ENCODE measurements at places on chromosomes 5 and 9. TPM values are rescaled to one million over a fixed set of nuclear protein-coding genes. Genes with fewer than 3 reads are reported as not detected.

GRCh38 chr5:3511934-3512333, 83.7 kb upstream of the IRX1 start:
- no peaks in the 10 kb centered on the region for H3K36me3 ChIP-seq
- H3K4me1 ChIP-seq = no peaks in the 10 kb centered on the region
- H3K4me3 ChIP-seq = no peak overlapping the region
- no peak for DNase-seq

C9orf153 gene
- 0.55 TPM for total RNA-seq

DNA sequence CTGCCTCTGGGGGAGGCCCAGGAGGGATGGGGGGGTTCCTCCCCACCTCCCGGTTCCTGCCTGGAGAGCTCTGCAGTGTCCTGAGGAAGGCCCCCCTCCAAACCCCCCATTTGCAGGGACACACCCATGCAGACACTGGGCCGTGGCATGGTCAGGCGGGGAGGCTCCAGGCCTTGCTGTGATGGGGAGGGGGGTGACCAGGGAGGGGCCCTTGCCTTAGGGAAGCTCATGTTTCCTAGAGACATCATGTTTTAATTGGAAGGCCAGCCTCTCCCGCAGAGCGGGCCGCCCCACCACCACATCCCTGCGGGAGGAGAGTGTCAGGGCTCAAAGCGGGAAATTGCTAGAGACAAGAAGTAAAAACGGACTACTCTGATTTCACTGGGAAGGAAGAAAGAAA, 12.0 kb downstream of the PRRX2 start:
- no peaks in the 10 kb centered on the region for H3K4me1 ChIP-seq
- no peak for DNase-seq
- no peak overlapping the region for H3K4me3 ChIP-seq
- H3K27ac ChIP-seq = no peak overlapping the region

DNA sequence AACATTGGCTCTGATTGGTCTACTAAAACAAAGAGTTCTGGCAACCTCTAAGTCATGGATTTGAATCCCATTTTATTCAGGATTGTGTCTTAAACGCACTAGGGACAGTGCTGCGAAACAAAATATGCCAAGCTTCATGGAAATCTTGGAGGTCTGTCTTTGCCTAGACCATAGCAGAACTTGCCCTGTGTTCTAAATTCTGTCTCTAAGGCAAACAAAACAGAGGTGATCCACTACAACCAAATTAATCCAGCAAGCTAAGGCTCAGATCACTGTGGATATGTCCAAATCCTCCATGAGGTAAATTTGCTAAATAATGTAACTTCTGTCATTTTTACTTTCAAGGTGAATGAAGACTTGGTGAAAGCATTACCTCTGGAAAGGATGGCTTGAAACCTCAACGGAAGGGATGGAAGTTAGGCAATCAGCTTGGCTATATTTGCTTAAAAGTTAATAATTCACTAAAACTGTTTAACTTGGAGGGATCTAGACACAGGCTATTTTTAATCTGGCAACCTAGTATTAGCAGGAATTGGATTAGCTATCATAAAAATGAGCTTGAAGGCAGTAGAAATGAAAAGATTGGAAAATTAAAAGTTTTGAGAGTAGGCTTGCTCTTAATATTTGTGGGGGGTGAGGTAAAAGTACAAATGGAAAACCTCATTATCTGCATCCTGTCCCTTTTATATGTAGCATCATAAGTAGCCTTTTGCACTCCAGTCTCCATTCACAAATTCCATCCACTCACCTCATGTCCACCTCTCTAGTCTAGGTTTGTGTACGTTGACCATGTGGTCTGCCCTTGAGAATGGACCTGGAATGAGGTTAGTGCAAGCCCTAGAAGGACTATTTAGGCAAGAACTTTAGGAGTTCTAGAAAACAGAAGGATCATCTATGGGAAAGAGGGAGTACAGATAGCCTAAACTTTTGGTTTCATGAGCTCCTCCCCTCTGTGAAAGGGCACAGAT, 176.2 kb downstream of the SMC2 start:
- no peak for DNase-seq
- no peaks in the 10 kb centered on the region for H3K4me1 ChIP-seq
- H3K4me3 ChIP-seq = no peak overlapping the region
- H3K27ac ChIP-seq = no peak overlapping the region
- H3K36me3 ChIP-seq = no peaks in the 10 kb centered on the region
- H3K27me3 ChIP-seq = no peaks in the 10 kb centered on the region

- DNase-seq = no peak
- no peaks in the 10 kb centered on the region for H3K4me1 ChIP-seq
- H3K4me3 ChIP-seq = no peak overlapping the region
- no peak overlapping the region for H3K27ac ChIP-seq
- H3K36me3 ChIP-seq = no peaks in the 10 kb centered on the region
Measured at GRCh38 chr5:66617226-66617861, 21.2 kb downstream of the MAST4 start.

NAIP gene
- total RNA-seq = 44.7 TPM

C9 gene
- not detected for total RNA-seq

GRCh38 chr9:83070261-83070660, 7.3 kb upstream of the RASEF start:
- H3K27ac ChIP-seq = no peak overlapping the region
- no peak overlapping the region for H3K4me3 ChIP-seq
- no peak for DNase-seq
- no peaks in the 10 kb centered on the region for H3K4me1 ChIP-seq
- H3K27me3 ChIP-seq = no peaks in the 10 kb centered on the region

GRCh38 chr5:157245886-157246285, 20.0 kb upstream of the CYFIP2 start:
- no peaks in the 10 kb centered on the region for H3K27me3 ChIP-seq
- peak overlapping the region; percentile 1 for H3K27ac ChIP-seq
- peaks cover 79% of the 10 kb centered on the region for H3K36me3 ChIP-seq

DNA sequence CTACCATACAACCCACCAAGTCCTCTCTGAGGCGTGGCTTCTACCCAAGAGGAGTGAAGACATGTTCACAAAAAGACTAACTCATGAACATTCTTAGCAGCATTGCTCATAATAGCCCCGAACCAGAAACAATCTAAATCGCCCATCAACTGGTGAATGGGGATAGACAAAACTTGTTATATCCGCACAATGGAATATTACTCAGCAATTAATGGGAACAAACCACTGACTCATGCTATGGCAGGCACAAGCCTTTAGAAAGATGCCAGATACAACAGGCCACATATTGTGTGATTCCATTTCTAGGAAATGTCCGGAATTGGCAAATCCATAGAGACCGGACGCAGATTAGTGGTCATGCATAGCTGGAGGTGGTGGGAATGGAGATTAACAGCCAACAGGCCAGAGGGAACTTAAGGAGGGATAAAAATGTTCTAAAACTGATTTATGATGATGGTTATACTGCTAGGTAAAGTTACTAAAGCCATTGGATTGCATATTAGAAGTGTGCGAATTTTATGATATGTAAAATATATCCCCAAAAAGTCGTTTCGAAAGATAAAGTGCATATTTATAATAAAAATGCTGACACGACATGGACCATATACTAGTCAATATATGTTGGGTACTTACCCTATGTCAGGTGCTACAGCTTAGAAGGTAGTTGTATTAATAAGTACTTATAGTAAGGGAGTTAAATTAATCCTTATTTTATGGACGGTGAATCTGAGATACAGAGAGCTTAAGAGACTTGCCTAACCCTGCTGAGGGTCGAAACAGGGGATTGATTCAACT, 55.4 kb downstream of the LHX2 start:
- no peak for DNase-seq
- no peaks in the 10 kb centered on the region for H3K4me1 ChIP-seq
- no peaks in the 10 kb centered on the region for H3K27me3 ChIP-seq
- H3K36me3 ChIP-seq = no peaks in the 10 kb centered on the region
- H3K4me3 ChIP-seq = no peak overlapping the region
- no peak overlapping the region for H3K27ac ChIP-seq

DNA sequence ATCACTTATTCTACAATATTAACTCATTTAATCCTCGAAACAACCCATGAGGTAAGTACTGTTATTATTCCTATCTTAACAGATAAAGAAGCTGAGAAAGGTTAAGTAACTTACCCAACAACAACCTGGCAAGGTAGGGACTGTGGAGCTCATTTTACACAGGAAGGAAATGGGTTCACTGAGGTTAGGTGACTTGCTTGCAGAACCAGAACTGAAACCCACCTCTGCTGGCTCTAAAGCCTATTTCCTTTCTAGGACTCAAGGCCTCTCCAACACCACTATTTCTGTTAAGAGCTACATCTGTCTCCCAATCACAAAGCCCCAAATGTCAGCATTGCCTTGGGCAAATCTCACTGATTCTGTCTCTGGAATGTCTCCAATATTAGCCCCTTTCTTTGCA, 38.9 kb upstream of the IFNK start:
- no peak for DNase-seq
- no peaks in the 10 kb centered on the region for H3K27me3 ChIP-seq
- H3K4me1 ChIP-seq = peaks cover 3% of the 10 kb centered on the region
- no peaks in the 10 kb centered on the region for H3K36me3 ChIP-seq
- H3K27ac ChIP-seq = no peak overlapping the region
- H3K4me3 ChIP-seq = no peak overlapping the region

GRCh38 chr9:88938189-88938588, 53.1 kb upstream of the S1PR3 start:
- H3K4me1 ChIP-seq = no peaks in the 10 kb centered on the region
- H3K36me3 ChIP-seq = no peaks in the 10 kb centered on the region
- no peak for DNase-seq

PTPRD gene
- not detected for total RNA-seq

DNA sequence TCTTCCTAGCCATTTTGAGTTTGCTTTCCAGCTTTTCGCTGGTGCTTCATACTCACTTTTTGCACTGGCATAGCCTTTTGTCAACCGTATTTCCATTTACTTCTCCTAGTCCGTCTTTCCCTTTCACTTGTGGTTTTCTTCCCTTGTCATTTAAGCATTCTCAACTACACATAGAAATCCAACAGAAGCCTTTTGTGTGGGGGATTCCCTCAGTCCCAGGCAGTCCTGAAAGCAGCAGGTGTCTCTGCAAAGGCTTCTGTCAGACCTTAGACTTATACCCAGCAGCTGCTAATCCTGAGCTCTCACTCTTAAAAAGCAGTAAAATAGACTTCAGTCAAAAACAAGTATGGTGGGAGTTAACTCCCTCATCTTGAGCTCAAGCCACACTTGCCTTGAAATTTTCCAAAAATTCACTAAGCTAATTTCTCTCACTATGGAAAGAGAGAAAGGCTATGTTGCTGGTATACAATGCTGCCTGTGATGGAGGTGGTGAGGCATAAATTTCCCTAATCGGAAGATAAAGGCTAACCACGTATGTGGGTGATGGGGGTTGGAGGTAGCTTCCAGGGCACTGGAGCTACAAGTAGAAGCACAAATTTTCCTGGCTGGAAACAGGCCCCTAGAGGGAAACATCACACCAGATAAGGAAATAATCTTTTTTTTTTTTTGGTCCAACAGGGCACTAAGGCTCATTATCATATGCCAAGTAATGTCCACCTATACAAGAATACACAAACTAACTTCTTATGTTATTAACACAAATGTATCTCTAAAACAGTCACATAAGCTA, 34.8 kb upstream of the IFNK start:
- H3K36me3 ChIP-seq = no peaks in the 10 kb centered on the region
- no peak for DNase-seq
- no peak overlapping the region for H3K4me3 ChIP-seq

CARTPT gene
- not detected for total RNA-seq

MED27 gene
- 15.6 TPM for total RNA-seq

DNA sequence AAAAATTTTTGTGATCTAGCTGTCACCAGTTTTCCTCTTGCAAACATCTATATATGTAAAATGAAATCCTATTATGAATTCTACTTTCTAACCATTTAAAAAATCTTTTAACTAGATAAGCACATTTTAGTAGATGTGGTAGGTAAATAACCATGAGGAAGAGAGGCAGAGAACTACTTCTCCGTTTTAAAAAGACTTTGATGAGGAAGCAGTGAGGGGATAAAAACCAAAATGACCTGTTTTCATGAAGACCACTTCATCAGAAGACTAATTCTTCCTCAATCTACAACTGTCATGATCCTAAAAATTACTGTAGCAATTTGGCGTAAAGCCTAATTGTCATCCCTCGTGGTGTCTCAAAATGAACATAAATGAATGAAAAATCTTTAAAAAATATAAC, 15.7 kb upstream of the ERBIN start:
- no peak for DNase-seq
- H3K27me3 ChIP-seq = no peaks in the 10 kb centered on the region
- no peak overlapping the region for H3K4me3 ChIP-seq
- H3K4me1 ChIP-seq = no peaks in the 10 kb centered on the region
- H3K27ac ChIP-seq = no peak overlapping the region
- H3K36me3 ChIP-seq = no peaks in the 10 kb centered on the region

PCDHGA7 gene
- total RNA-seq = 0.44 TPM

DNA sequence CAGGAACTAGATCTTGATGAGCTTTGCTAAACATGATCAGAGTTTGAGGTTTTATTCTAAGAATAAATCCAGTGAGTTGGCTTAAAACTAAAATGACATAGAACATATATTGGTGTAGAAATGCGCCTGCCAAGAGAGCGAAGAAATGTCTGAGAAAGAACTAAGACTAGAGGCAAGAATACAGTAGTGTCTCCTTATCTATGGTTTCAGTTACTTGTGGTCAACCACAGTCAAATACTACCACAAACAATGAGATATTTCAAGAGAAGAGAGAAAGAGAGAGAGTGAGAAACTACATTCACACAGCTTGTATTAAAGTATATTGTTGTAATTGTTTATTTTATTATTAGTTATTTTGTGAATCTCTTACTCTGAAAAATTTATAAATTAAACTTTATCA, 254.4 kb upstream of the CDH10 start:
- no peak for DNase-seq
- no peak overlapping the region for H3K27ac ChIP-seq
- no peaks in the 10 kb centered on the region for H3K4me1 ChIP-seq
- H3K27me3 ChIP-seq = no peaks in the 10 kb centered on the region

- H3K4me3 ChIP-seq = no peak overlapping the region
- H3K4me1 ChIP-seq = no peaks in the 10 kb centered on the region
- H3K27me3 ChIP-seq = no peaks in the 10 kb centered on the region
- no peak overlapping the region for H3K27ac ChIP-seq
- peaks cover 28% of the 10 kb centered on the region for H3K36me3 ChIP-seq
Measured at GRCh38 chr5:151810897-151811296, 39.1 kb downstream of the G3BP1 start.

- H3K27ac ChIP-seq = no peak overlapping the region
- no peak for DNase-seq
- no peaks in the 10 kb centered on the region for H3K27me3 ChIP-seq
- H3K4me3 ChIP-seq = no peak overlapping the region
- H3K4me1 ChIP-seq = no peaks in the 10 kb centered on the region
Measured at GRCh38 chr5:1555011-1555807, 31.4 kb upstream of the LPCAT1 start.

DNA sequence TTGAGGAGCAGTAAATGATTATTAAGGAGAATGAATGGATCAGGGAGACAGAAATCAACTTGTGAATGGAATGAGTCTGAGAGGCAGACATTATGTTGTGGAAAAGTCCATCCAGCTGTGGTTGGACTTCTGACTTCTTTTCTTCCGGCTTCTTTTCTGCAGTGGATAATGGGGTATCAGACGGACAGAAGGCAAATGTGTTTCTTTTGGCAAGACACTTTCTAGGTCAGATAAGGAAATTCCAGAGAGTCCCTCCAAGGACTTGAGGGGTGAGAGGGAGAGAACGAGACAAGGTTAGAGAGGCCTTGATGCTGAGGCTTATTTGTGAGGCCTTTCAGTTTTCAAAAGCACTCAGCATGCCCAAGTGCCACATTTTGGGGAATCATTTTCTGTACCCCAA, 17.1 kb upstream of the GRHPR start:
- H3K27me3 ChIP-seq = no peaks in the 10 kb centered on the region
- H3K27ac ChIP-seq = no peak overlapping the region
- H3K4me1 ChIP-seq = peaks cover 18% of the 10 kb centered on the region
- no peak overlapping the region for H3K4me3 ChIP-seq

GPR107 gene
- total RNA-seq = 24.4 TPM

Measured in CD4-positive, alpha-beta memory T cell (primary cell).